ENCODE measurements at places on chromosomes 1 and 21.

DNA sequence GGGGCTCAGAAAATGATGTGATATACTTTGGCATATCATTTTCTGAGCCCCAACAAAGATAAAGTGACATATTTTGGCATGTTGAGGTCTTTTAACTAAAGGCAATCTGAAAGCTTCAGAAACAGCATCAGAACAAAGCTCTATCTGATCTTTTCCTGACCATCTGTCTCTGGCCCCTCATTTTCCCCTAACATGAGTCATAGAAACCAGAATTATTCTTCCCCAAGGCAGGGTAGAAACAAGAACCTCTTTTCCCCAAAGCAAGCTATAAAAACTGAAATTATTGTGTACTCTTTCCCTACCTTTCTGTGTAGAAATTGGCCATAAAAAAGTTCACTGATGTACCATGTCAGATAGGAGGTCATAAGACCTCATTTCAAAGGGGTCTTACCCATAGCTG lies 48.7 kb upstream of the PLA2G4A start:
- no peak for DNase-seq

- no peak for DNase-seq
Observed at GRCh38 chr1:208524925-208525324, 280.7 kb upstream of the PLXNA2 start.

- DNase-seq = no peak
Observed at GRCh38 chr1:154896771-154897286, 26.7 kb upstream of the KCNN3 start.

- DNase-seq = peak; percentile 30
Observed at GRCh38 chr21:44867999-44868700, 5.3 kb downstream of the PTTG1IP start.

DNA sequence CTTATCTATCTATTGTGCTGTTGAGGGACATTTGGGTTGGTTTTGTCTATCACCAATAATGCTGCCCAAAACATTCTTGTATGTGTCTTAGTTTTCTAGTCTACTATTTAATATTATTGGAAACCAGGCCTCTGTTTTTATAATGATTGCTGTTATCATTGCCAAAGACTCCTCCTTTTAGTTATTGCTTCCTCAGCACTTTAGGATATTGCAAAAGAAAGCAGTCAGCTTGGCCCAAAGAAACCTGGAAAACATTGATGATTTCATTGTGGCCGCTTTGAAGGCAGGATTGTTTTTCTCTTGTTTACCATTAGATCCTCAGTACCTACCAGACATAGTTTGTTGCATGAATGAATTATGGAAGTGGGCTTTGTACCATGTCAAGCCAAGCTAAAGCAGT lies 20.6 kb upstream of the MTARC2 start:
- DNase-seq = no peak

- no peak for DNase-seq
Observed at GRCh38 chr1:109089242-109090015, 1.1 kb upstream of the TMEM167B start.

DNA sequence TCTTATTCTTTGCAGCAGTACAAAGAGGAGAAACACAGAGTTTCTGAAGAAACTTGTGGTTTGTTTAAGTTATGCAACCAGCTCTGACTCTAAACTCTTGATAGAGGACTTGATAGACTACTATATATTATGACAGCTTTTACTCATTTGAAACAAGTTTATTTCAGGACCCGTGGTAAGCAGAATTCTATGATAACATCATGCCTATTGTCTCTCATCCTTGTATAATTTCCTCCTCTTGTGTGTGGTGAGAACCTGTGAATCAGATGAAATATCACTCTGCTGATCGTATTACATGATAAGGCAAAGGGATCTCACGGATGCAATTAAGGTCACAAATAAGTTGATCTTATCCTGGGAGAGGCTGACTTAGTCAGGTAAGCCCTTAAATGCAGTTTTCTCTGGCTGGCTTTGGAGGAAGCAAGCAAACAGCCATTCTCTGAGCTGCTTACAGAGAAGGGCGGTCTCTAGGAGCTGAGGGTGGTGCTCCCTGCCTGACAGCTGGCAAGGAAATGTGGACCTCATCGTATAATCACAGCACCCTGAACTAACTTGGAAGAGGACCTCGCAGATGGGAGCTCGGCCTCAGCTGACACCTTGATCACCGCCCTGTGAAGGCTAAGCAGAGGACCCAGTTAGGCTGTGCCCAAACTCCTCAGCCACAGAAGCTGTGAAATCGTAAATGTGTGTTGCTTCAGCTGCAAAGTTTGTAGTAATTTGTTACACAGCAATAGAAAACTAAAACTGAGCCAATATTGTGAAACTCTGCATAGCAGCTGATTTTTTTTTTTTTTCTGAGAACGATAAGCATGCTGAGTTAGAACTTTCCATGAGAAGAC lies 151.1 kb upstream of the DPT start:
- peak; percentile 34 for DNase-seq

DNA sequence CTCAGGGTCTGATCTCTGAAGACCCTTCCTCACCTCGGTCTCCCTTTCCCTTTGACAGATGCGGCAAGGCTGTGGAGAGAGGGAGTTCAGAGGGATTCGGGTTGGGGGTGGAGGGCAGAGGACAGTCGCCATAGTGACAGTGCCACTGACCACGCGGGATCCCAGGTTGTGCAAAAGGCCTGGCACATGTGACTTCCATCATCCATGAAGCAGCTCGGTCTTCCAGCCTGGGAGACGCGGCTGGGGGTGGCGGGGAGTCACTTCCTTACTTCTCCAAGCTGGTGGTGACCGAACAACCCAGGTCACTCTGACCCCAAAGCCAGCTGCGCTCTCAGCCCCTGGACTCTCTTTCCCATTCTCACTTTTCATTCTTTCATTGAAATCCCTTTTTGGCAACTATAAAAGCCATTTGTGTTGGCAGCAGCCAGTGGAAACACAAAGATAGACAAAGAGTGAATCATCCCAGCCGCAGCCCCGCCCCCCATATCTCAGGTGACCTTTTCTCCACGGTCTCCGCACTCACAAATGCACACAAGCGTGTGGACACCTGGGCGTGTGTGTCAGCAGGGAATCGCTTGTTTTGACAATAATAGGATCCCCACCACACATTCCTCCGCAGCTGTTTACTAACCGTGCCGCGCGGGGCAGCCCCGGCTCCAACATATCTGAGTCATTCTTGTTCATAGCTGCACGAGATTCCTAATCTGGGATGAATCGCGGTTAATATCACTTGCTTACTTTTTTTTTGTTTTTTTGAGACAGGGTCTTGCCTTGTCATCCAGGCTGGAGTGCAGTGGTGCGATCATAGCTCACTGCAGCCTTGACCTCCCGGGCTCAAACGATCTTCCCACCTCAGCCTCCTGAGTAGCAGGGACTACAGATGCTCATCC lies 68.3 kb downstream of the DHRS3 start:
- peak; percentile 89 for DNase-seq

- peak; percentile 36 for DNase-seq
Observed at GRCh38 chr1:65421351-65422025, 1.0 kb downstream of the LEPR start.

DNA sequence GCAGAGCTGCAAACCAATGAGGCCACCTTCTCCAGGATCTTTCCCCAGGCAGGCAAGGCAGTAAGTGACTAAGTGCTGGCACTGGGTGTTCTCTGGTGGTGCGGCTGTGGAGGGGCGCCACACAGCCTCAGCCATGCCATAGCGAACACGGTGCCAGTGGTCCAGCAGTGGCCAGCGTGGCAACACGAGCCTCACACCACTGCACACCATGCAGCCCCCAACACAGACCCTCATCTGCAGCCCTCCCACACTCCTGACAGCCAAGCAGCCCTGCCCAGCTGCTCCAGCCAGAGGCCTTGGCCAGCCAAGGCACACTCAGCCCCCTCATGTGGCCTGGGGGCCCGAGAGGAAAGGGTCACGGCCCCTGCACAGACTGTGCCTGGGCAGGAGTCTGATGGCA lies 3.0 kb downstream of the INTS11 start:
- no peak for DNase-seq

- DNase-seq = no peak
Observed at GRCh38 chr1:114139540-114139939, 14.1 kb downstream of the SYT6 start.

DNA sequence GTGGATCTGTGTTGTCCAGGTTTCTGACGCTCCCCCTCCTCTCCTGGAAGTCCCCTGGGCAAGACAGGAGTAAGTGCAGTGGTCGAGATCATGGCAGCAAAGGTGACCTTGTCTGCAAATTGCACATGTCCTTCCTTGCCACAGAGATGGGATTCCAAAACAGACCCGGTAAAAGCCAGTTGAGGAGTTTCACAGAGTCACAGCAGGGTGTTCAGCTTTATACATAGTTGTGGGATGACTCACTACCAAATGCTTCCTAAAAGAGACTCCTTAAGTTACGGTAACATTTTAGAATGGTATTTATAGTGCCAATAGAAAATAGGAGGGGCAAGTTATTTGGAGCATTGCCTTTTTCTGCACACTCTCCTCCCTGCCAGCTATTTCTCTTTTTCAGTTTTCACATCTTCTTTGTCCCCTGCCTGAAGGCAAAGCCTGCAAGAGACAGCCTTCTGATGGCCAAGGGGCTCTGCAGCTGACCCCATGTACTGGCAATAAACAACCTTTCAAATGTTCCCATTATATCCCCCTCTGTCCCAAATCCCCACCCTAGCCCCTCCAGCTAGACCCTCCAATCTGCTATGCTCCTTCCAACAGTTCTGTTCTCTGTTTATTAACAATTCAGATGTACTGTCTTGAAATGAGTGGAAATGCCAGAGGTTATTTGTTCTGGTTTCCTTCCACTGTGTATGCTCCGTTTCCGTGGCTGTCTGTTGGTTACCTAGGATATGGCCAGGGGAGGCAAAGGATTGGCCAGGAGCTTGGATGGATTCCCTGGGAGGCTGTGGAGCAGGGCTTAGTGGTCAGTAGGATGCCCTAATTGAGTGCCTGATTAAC lies 115.0 kb downstream of the TGFB2 start:
- peak; percentile 74 for DNase-seq

DNA sequence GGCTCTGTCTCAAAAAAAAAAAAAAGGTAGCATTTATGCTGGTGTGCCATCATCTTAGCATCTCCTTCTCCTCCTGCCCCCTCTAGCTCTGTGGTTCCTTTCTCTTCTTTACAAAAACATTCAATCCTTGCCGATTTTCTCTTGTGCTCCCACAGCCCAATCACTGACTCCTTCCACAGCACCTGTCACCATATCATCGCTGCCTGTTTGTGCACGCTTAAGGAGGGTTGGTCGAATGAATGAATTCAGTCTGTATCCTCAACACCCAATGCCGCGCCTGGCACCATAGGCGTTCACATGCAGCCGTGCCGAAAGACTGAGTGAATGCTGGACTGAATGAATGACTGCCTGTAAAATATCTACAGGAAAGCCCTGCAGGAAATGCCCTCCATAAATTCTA lies 7.9 kb downstream of the RNU5D-1 start:
- DNase-seq = no peak

DNA sequence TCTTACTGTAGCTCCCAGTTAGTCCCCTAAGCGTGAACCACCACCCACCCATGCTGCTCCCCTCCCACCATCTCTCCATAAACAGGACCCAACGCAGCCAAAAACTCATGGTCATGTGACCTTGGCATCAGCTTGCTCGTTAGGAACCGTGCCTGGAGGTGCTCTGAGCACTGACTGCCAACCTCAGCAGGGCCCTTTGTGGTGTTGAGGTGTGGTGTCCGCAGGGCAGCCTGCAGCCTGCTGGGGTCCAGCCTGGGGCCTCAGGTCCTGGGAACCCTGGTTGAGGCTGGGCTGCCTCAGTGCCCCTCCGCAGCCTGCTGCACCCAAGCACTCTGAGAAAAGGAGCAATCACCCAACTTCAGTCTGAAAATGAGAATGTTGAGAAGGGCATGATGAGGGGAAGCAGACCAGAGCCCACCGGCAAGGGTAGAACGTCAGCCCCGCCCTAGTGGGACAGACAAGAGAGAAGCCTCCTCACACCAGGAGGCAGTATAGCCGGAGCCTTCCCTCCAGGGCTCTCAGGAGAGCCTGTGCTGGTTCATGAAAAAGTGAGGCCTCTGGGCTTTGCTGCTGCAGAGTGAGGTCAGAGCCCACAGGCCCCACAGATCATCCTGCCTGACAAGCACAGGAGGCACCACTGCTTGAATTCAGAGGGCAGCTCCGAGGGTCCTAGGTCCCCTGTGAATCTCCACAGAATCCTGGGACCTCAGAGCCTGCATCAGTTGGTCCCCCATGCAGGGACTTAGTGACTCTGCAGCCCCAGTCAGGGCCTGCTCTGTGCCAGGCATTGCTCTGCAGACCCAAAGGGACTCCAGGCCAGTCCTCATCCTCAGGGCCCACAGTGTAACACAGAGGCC lies 4.9 kb upstream of the COL6A2 start:
- DNase-seq = no peak

DNA sequence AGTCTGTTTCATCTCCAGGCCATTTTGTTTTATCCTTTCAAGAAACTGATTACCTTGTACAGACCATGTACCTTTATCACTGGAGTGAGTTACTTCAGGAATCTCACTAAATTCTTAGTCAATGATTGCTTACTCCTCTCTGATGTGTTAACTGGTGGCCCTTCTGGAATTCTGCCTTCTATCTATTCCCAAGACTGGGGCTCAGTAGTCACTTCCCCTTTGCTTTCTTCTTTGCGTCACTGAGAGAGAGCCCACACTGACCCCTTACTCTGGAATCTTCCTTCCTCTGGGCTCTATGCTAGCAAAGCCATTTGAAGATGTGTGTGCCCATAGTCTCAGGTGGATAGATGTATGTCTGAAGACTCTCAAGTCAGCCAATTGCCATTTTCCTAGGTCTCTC lies 34.6 kb downstream of the XCL2 start:
- DNase-seq = no peak

DNA sequence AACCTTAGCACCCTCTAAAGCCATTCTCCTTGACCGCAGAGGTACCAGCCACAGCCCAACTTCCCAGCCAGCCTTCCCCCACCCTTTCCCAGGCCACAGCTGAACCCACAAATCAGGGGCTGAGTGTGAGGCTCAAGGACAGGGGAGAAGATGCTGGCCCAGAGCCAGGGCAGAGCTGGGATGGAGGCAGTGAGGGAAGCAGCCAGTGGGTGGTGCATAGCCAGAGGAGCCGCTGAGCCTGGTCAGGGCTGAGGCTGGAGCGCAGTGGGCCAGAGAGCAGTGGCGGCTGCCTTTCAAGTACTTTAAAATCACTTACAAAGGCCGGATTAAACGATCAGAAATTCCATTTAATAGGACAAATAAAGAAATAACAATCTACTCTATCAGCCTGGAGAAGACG lies 36.3 kb downstream of the DMAP1 start:
- no peak for DNase-seq

GRCh38 chr1:114250683-114251572 lies 97.3 kb upstream of the SYT6 start:
- DNase-seq = no peak

- no peak for DNase-seq
Observed at GRCh38 chr1:84360316-84360715, 38.0 kb upstream of the DNASE2B start.

DNA sequence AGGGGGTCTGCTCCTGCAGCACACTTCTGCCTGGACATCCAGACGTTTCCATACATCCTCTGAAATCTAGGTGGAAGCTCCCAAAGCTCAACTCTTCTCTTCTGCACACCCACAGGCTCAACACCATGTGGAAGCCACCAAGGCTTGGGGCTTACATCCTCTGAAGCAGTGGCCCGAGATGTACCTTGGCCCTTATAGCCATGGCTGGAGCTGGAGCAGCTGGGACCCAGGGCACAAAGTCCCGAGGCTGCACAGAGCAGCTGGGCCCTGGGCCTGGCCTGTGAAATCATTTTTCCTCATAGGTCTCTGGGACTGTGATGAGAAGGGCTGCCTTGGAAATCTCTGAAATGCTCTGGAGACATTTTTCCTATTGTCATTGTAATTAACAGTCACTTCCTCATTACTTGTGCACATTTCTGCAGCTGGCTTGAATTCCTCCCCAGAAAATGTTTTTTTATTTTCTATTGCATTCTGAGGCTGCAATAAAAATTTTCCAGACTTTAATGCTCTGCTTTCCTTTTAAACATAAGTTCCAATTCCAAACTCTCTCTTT lies 645.6 kb downstream of the RWDD3 start:
- DNase-seq = no peak
